ENCODE measurements at places on chromosomes 1 and 21.

- DNase-seq = no peak
These were observed 157.3 kb downstream of the GALNT2 start for GRCh38 chr1:230224101-230224960.

GRCh38 chr1:56450004-56450666 is 129.2 kb downstream of the PLPP3 start:
- no peak for DNase-seq

DNA sequence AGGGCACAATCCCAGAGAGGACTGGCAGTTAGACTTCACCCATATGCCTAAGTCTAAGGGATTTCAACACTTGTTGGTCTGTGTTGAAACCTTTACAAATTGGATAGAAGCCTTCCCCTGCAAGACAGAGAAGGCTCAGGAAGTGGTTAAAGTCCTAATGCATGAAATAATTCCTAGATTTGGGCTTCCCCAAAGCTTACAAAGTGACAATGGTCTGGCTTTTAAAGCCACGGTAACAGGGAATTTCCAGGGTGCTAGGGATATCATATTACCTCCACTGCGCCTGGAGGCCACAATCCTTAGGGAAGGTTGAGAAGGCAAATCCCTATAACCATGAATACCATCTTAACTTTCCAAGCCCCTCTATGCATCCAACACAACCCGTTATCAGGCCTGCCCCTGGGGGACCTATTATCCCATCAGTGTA is 3.3 kb upstream of the FMO4 start:
- no peak for DNase-seq

GRCh38 chr1:172398970-172399755 is 21.3 kb upstream of the C1orf105 start:
- DNase-seq = peak; percentile 64

GRCh38 chr1:56543783-56544612 is 35.4 kb downstream of the PLPP3 start:
- no peak for DNase-seq

GRCh38 chr1:68379085-68379478 is 70.7 kb downstream of the RPE65 start:
- no peak for DNase-seq

- no peak for DNase-seq
These were observed 28.1 kb upstream of the AK4 start for GRCh38 chr1:65119951-65120350.

DNA sequence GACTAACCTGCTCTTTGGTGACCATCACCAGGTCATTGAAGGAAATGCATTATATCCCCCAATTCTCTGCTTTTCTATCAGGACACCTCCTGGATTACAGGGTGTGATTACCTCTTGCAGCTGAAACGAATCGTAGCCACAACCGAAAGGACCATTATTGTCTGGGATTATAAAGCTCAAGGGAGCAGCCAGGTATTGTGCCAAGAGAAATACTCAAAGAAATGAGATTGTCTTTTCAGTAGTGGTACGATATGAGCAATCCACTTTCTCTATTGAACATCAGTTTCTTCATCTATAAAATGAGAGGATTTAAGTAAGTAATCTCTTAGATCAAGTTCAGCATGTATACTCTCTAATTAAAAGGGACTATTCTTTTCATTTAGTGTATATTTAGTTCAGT is 27.3 kb downstream of the WDR64 start:
- no peak for DNase-seq

DNA sequence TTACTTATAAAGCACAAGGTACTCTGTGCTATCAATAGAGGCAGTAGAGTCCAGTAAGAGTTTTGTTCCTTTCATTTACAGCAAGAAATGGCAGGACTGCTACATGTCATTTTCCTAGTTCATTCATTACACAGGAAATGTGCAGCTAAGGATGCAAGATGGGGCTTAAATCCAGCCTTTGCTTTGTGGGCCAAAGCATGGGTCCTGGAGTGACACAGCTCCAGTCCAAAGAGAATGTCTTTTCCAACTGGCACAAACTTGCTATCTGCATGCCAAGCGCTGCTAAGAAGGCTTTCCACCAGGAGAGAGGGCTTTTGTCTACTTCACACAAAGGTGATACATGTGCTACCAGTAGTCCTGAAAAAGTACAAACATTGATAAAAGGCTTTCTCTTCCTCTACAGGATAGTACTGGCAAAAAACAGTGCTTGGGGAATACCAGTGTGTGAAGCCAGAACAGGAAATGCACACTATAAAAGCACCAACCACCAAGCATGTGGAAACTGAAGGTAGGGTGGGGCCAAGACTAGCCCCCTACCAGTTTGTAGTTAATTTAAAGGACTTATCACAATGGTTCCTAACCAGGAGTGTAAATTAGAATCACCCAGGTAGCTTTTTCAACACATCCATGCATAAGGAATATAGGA is 68.7 kb downstream of the ARID4B start:
- no peak for DNase-seq

- DNase-seq = no peak
These were observed 33.1 kb downstream of the SIPA1L2 start for GRCh38 chr1:232596666-232597303.

DNA sequence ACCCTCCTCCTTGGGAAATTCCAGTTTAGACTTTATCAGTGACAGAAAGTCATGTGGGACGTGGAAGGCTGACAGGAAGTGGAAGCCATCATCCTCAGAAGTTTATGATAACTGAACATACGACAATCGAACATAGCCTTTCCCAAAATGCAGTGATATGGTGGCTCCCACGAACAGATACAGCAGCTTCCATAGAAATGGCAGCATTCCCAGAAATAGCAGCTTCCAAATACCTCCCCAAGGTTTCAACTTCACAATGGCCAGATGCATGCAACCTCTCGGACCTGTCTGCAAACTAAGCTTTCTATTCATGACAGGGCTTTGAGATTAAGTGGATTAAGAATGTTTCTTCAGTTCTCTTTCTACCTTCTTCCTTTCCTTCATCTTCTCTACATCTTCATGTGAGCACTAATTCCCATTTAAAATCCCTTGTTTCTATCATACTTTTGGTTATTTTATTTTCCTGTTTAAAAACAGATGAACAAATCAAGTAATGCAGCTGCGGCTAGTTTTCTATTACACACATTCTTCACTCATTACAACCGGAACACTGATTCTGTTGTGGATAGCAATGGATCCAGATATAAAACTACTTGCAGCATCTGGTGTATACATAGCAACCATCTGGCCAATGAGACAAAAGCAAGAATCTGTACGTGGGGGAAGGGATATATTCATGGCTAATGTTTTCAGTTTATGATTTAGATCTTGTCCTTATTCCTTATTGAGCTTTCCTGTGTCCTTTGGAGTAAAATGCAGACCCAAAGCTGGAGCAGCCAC is 304.8 kb downstream of the BRINP3 start:
- DNase-seq = no peak

- no peak for DNase-seq
These were observed 52.3 kb downstream of the ABL2 start for GRCh38 chr1:179177182-179177581.

DNA sequence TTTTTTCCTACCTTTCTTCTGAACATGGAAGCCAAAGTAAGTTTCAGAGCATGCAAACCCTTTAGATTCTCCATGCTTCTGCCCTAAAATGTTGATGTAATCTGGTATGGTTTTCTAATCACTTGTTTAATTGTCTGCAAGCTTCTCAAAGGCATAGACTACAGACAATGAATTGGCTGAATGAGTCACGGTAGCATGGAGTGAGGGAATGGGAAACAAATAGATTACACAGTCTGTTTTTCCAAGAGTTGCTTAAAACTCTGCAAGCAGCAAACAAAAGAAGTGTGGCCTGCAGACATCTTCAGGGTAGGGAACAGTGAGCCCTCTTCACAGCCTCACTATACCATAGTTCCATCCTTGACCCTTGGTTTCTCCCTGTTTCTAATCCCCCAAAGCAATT is 326.0 kb downstream of the BARHL2 start:
- DNase-seq = no peak

DNA sequence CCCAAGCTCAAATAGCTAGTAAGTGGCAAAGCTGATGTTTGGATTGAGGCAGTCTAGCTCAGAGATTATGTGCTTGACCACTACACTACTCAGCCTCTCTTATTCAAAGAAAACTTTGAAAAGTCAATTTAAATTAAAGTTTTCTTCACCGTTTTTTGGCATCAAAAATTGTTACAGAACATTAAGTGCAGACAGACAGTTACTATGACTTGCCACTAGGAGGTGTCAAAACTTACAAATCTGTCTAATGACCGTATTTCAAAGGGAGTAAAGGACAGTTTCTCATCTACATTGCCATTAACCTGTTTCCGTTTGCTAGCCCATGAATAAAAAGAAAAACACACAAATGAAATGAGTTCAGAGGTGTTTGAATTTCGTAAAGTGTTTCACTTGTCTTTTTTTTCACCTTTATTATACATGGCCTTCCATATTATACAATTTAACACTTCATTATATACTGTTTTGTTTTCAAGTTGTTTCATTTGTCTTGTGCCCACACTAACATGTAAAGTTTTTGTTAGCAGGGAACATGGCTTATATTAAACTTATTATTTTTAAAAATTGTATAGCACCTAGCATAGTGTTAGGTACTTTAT is 57.4 kb upstream of the MTF2 start:
- DNase-seq = peak; percentile 36

Data from GM06990 (cell line).